ENCODE measurements at places on chromosomes 5 and 9.

DNA sequence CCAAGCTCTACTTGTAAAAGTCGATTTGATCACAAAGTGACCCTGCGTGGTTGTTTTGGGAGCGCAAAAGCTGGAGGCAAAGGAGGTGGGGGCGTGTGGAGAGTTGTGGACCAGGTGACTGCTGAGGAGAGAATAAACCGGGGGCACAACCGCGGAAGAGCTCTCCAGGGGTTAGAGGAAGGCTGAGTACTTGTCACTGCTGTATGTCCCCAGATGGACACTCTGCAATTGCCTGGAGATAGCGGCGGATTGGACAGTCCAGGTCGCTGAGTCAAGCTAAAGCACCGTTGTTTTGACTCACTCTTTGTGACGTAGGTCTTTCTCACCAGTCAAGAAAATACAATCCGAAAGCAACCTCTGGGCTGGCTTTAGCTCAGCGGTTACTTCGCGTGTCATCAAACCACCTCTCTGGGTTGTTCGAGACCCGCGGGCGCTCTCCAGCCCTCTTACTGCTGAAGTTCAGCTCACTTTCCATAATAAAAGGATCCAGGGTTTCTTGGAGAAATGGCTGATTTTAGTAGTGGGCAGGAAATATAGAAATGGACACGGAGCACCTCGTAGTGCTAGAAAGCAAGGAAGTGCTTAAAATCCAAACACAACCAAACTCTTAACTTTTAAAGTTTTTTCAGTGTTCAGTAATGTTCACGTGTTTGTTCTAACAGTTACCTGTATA, 25.7 kb downstream of the ZMAT2 start:
- peak; percentile 18 for DNase-seq

- no peak for DNase-seq
Observed at GRCh38 chr9:88224938-88225337, 86.7 kb upstream of the SPATA31C2 start.

GRCh38 chr5:17000291-17000939, 64.3 kb upstream of the MYO10 start:
- no peak for DNase-seq

DNA sequence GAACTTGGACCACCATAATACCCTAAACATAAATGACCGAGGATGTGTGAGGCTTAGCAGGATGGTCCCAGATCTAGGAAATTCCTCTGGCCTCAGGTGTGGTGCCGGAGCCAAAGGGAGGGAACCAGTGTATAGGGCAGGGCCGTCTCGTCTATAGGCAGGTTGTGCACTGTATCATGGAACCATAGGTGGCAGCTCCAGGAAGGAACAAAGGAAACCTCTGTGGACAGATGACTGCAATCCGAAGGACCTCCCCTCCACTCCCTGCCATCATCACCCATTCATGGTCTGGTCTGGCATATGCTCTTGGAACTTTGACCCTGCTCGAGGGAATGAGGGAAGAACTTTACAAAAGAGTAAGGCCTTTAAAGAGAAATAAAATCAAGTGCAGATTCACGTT, 2.9 kb upstream of the MACIR start:
- DNase-seq: no peak

DNA sequence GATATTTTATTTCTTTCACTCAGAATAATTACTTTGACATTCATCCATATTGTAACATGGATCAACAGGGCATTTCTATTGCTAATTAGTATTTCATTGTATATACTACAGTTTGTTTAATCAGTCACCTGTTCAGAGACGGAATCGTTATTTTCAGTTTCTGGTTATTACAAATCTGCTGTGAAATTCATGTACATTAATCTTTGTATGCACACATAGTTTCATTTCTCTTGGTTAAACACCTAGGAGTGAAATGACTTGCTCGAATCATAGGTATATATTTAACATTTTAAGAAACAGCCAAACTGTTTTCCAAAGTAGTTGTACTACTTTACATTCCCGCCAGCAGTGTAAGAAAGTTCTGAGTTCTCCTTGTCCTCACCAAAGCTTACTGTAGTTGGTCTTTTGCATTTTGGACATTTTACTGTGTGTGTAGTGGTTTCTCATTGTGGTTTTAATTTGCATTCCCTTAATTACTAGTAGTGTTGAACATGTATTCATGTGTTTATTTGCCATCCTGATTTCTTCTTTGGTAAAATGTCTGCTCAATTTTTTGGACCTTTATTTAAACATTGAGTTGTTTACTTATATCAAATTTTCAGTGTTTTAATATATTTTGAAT, 198.2 kb downstream of the SAXO1 start:
- no peak for DNase-seq

- DNase-seq: no peak
Observed at GRCh38 chr5:175491223-175491622, 12.9 kb downstream of the SFXN1 start.

- DNase-seq: no peak
Observed at GRCh38 chr9:92736563-92737215, 27.9 kb downstream of the BICD2 start.

GRCh38 chr9:120481248-120481647, 98.7 kb downstream of the CDK5RAP2 start:
- no peak for DNase-seq

GRCh38 chr5:64180661-64181343, 15.2 kb downstream of the RNF180 start:
- DNase-seq: no peak

- peak; percentile 61 for DNase-seq
Observed at GRCh38 chr5:151164687-151165392, 7.3 kb upstream of the ANXA6 start.

GRCh38 chr9:123883634-123884033, 46.3 kb downstream of the DENND1A start:
- no peak for DNase-seq

GRCh38 chr9:21412107-21412506, 3.2 kb downstream of the IFNA8 start:
- no peak for DNase-seq

DNA sequence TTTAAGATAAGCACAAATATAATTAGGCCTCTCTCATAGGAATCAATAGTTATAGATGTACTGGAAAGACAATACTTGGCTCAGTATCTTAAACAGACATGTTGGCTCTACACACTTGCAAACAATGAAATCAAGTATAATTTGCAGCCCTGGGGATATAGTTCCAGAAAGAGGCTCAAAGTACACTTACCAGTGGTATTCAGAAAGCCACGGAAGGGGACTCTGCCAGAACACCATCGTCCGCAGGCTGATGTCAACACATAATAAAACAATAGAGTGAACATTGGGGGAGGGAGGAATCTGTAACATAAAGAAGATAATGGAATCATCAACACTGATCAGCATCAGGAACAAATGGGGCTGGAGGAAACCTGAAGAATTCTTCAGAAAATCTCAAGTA, 31.2 kb upstream of the EBF1 start:
- no peak for DNase-seq

GRCh38 chr5:72799721-72800120, 16.7 kb upstream of the TNPO1 start:
- DNase-seq: no peak

- DNase-seq: no peak
Observed at GRCh38 chr9:11199335-11199734, 586.5 kb upstream of the PTPRD start.
